ENCODE measurements at places on chromosomes 3 and 15.
A peak's percentile ranks its signal among the peaks of the same experiment; 100 is the strongest.

- no peak for DNase-seq
Measured at GRCh38 chr3:61991706-61992105, 381.6 kb downstream of the FEZF2 start.

DNA sequence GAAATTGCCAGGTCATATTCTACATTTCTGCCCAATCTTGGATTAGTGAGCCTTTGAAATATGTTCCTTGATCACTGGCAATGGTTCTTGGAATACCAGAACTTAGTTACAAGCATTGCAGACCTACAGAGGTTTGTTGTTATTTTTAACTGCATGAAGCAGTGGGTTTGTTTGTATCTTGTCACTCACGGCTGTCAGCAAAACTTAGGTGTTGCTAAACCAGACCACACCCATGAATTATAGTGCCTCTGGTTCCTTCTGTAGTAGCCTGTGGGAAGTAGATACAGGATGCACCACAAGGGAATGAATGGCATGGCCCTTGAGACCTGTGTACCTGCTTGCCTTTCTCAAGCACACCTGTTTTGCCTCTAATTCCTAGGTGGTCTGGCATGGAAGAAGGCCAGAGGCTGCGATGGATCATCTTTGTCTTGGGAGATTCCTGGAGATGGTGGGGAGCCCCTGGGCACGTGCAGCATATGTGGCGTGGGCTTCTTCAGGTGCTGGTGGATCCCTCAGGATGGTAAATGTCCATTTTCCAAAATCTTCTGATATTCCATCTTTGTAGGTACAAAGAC is 138.8 kb downstream of the SNRPN start:
- DNase-seq: no peak

DNA sequence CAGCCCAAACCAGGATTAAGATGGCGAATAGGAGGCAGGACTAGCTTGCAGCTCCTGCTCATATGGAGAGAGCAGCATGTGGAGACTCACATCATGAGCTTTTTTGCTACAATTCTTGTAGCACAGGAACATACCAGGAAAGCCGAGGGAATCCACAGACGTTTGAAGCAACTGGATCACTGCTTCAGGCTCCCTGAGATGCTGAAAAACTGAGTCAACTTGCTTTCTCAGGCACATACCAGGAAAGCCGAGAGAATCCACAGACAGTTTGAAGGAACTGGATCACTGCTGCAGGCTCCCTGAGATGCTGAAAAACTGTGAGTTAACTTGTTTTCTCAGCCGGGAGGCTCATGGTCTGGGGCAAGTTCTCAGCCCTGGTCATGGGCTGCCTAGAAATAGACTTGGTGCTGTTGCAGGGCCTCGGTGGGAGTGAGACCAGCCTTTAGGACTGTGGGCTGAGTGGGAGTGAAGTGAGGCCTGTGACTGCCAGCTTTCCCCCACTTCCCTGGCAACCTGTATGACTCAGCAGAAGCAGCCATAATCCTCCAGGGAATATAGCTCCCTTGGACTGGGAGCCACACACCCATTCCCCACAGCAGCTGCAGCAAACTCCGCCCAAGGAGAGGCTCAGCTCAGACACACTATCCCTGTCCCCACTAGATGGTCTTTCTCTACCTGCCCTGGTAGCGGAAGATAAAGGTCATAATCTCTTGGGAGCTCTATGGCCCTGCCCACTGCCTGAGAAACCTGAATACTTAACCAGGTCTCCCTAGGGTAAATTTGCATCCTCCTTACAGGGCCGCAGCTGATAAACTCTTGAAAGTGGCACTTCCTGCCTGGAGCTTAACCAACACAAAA is 51.9 kb upstream of the PFN2 start:
- no peak for DNase-seq

- DNase-seq: no peak
Measured at GRCh38 chr15:98744506-98744905, 96.2 kb downstream of the IGF1R start.

GRCh38 chr3:126208606-126209256 is 28.3 kb upstream of the ALDH1L1 start:
- DNase-seq: no peak

- DNase-seq: no peak
Measured at GRCh38 chr15:63491979-63492378, 12.4 kb upstream of the USP3 start.

DNA sequence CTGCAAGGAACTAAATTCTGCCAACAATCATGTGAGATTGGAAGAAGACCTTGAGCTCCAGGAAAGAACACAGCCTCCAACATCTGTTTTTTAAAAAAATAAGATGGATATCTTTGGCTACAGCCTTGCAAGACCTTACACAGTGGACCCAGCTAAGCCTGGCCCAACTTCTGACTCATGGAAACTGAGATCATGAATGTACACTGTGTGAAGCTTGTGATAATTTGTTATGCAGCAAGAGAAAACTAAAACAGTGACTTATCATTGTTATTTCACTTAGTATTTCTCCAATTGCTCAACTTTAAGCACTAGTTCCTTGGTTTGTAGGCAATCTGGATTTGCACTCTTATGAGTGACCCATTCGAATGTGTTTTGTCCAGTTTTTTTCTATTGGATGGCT is 29.3 kb downstream of the SHQ1 start:
- DNase-seq: no peak

DNA sequence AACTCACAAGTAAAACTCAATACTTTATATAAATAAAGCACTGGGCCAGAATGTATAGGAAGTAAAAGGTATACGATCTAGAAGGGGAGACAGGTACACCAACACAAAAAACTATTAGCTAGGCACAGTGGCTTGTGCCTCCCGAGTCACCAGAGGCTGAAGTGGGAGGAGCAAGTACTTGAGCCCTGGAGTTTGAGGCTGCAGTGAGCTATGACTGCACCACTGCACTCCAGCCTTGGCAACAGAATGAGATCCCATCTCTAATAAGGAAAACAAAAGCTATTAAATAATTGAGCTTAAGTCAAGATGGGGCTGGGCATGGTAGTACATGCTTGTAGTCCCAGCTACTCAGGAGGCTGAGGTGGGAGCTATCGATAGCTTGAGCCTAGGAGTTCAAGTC is 17.0 kb downstream of the PIK3CB start:
- no peak for DNase-seq

DNA sequence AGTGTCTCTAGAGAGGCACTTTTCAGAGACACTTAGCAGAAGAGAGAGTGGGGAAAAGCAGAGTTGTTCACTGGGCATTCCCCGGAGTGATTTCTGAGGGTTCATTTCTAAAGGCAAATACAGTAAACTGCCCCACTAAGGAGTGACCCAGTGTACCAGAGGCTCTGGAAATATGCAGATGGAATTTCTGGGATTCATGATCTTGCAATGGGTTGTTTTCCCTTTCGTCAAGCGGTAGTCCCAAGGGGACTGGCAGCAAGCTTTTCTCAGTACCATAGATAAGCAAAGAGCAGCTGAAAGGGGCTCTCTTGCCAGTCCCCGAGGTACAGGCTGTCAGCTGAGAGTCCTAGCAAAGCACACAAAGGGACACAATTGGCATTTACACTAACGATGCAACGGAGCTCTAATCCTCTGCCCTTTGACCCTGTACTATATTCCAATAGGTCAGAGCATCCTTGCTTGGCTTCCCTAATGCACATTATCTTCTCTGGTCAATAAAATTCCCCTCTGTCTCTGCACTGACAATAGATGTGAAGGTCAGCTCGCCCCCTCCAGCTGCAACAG is 155.6 kb downstream of the SEMA6D start:
- no peak for DNase-seq

GRCh38 chr3:112093180-112093522 is 7.0 kb downstream of the C3orf52 start:
- DNase-seq: no peak

DNA sequence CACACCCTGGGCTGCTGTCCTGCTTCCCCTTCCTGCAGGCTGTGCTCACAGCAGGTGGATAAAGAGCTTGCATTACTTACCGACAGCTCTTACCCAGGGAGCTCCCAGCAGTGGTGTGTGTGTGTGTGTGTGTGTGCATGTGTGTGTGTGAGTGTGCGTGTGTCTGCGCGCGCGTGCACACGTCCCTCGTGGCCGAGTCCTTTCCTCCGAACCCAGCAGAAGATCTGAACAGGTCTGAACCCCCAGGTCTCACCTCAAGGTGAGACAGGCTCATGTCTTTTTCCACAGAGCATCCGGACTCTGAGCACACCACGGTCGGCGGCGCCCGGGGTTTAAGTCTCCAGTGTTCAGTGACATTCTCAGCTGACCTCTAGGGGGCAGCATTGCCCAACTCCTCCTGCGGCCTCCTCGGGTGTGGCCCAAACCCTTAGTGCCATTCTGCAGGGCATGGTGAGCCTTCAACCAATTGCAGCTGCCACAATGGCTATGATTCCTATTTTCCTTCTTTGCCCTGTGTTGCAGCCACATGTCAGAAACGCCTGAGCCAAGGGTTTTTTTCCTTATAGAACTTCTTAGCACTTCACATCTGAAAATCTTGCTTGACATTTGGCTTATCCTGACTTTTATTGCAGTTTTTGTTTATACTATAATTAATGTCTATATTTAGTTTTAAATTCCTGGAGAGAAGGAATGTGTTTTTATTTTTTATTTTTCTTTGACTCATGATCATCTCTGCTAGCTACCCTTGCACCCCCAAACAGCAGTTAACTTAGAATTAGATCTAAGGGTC is 64.1 kb upstream of the KLHL25 start:
- peak; percentile 73 for DNase-seq

DNA sequence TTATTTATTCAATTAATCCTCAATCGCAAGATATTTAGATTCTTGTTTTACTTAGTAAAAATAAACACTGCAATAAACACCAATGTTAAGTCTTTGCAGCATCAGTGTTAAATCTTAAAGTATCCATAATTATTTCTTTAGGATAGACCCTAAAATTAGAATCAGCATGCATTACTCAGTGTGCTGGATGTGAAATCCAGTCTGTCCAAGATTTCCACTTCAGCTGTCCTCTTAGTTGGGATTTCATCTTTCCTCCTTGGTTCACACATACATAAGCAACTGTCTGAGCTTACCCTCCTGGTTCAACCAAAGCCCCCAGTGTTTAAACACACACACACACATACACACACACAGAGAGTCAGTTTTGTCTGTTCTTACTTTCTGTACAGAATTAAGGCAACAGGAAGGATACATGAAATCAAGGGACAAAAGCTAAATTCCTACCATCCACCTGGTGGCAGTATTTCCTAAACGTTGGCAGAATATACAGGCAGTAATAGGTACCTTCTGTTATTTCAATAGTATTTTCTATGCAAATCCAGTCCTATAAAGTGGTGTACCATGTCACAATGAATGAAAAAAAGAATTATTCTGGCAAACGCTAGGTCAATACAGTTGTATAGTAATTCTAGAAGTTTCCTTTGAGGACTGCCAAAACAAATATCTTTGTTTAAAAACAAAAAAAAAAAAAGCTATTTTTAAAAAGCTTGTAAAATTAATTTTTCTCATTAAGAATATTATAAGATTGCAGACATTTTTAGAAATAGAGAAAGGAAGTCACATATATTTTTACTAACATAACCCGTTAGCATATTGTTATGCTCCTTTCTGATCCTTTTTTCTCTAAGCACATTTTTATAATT is 27.3 kb upstream of the DMXL2 start:
- DNase-seq: peak; percentile 11

- DNase-seq: peak; percentile 55
Measured at GRCh38 chr3:129003578-129004112, 2.5 kb downstream of the EFCC1 start.

GRCh38 chr3:163812006-163812405 is 1266.3 kb downstream of the SI start:
- no peak for DNase-seq

DNA sequence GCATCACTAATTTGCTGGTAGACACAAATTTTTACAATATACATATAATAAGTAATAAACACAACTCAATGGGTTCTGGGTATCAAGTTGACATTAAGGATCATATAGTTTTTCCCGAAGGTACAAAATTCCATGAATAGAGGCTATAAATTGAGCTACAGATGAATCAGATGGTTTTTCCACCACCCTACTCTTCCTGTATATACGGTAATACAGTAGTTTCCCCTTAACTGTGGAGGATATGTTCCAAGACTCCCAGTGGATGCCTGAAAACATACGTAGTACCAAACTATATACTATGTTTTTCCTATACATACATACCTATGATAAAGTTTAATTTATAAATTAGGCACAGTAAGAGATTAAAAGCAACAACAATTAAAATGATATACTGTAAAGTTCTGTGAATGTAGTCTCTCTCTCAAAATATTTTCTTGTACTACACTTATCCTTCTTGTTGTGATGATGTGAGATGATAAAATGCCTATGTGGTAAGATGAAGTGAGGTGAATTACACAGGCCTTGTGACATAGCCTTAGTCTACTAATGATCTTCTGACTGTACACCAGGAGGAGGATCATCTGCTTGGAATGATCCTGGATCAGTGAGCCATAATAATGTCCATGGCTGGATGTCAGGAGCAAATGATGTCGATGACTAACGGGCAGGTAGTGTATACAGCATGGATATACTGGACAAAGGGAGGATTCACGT is 116.7 kb downstream of the NR1I2 start:
- no peak for DNase-seq

DNA sequence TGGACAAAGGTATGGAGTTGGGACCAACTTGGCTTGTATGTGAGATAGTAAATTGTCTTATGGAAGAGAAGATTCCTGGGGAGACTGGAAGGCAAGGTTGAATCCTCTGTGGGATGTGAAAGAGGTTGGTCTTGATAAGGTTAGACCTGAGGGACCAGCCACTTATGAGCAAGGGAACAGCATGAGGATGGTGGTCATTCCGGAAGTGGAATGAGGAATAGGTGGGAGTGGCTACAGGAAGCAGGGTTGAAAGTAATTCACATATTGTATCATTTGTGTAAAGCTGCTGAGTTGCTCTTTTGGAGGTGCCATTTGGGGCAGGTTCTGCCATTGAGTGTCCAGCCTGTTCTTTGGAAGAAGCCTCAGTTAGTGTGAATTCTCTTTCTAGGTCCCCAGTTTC is 13.2 kb downstream of the USP13 start:
- DNase-seq: no peak

- DNase-seq: no peak
Measured at GRCh38 chr3:153889905-153890334, 231.3 kb upstream of the ARHGEF26 start.

DNA sequence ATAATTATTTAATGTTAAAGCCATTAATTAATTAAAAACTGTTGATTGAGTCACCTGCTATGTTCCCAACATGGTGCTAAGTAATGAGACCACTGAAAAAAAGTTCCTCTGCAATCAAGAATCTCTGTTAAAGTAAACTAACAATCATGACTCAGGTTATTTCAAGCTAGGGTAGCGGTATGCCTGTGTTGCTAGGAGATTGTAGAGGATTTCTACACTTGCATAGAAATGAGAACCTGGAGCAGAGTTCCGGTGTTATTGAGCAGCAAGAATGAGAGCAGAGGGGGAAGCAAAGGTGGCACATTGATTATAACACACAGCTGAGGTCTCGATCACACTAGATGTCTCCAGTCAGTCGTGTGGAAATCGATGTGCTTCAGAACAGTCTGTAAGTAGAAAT is 41.4 kb downstream of the C3orf85 start:
- no peak for DNase-seq

- no peak for DNase-seq
Measured at GRCh38 chr15:71128939-71129562, 13.8 kb downstream of the THSD4 start.
